ENCODE measurements at places on chromosomes 2 and 18.
A peak's percentile ranks its signal among the peaks of the same experiment; 100 is the strongest.

DNA sequence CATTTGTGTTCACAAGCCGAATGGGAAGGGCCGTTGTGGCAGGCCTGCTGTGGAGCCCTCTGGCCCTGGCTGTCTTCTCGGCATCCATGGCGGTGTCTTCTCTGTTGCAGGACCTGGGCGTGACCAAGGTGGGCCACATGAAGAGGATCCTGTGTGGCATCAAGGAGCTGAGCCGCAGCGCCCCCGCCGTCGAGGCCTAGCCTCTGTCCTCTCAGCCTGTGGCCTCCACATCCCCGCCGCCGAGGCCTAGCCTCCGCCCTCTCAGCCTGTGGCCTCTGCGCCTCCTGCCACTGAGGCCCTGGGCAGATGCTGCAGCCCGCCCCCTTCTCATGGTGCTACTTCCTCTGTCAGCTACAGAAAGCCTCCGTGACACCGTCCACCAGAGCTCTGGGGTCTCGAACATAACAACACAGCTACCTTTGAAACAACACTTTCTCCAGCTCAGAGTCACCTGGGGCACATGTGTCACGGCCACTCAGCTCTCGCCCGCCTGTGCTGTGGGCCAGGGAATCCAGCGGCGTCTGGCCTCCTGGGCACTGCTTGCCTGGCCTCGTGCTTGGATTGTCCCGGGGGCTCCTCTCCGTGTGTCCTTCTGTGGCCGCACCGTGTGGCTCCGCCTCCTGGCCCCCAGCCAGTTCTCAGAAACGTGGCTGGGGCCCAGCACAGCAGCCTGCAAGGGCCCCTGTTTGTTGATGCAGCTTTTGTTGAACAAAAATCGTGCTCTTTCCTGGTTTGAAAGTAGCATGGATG, 97.1 kb downstream of the USP40 start:
- DNase-seq: no peak

DNA sequence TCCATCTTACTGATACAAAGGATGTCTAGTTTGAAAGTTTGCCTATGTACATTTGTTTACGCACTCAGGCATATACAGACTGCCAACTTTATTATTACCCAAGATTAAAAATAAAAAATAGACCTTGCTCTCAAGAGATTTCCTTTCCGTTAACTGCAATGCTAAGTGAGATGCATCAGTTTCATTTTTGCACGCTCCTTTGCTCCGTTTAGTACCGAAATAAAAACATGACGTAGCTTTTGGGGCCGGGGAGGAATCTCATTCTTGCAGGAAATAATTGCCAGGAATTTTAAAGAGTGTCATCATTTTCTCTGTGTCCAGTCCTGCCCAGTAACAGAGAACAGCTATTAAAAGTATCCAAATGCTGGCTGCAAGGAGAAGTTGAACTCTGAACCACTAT, 169.5 kb downstream of the SLC8A1 start:
- DNase-seq: peak; percentile 73

- DNase-seq: no peak
These were observed 32.1 kb downstream of the CRACDL start for GRCh38 chr2:98903767-98904485.

DNA sequence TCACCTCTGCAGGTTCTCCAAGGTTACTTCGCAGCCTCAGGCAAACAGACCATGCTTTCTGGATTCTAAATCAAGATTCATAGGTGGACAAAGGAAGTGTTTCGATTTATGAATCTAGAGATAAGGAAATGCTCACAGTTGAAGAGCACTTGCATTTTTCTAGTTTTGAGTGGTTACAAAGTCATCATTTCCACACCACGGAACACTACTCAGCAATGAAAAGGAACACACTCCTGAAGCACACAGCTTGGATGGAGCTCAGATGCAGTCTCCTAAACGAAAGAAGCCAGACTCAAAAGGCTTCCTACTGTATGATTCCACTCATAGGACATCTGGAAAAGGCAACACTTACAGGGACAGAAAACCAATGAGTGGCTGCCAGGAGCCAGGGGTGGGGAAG, 31.7 kb downstream of the SDC1 start:
- no peak for DNase-seq

GRCh38 chr18:23684515-23685197, 4.6 kb upstream of the LAMA3 start:
- peak; percentile 49 for DNase-seq

Measured in LHCN-M2 (cell line).